ENCODE measurements at places on chromosomes 7 and 10.

GRCh38 chr10:108393089-108393488 lies 1228.6 kb upstream of the SORCS1 start:
- DNase-seq = no peak

GRCh38 chr7:1977876-1978441 lies 254.8 kb downstream of the MAD1L1 start:
- no peak for DNase-seq

GRCh38 chr10:121459622-121460453 lies 138.4 kb downstream of the FGFR2 start:
- DNase-seq = no peak

- peak; percentile 68 for DNase-seq
Observed at GRCh38 chr7:100563809-100564400, 9.8 kb downstream of the SAP25 start.

GRCh38 chr7:151249732-151250072 lies 1.2 kb upstream of the SMARCD3 start:
- no peak for DNase-seq

DNA sequence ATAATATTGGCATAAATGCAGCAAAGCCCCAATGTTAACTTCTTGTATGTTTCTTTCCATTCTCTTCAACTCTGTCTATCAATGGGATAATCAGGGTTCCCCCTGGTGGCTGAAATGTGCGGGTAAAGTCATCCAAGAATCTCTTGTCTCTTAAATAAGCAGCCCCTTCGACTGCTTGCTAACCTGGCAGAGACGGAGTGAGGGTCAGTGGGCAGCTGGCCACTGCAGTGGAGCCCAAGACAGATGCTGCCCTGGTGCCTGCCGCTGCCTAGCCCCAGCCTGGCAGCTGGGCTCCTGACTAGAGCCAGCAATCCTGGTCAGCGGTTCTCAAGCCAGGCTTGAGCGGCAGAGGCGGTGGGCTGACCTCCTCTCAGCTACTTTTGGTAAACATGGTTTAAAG lies 248.9 kb downstream of the COBL start:
- DNase-seq = no peak

- DNase-seq = no peak
Observed at GRCh38 chr10:34753014-34753757, 61.9 kb downstream of the PARD3 start.

DNA sequence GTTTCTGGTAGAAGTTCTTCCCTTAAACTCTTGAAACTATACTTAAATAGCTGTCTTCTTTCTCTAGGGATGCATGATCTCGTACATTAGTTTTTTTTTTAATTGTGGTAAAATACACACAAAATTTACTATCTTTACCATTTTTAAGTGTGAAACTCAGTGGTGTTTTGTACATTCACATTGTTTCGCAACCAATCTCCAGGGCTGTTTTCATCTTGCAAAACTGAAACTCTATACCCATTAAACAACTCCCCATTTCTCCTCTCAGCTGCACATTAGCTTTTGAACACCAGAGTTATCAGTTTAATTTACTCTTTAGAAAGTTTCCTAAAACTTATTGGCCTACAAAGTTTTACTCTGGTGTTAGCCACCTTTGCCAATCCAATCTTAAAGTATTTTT lies 45.5 kb upstream of the PRKAR2B start:
- no peak for DNase-seq

- no peak for DNase-seq
Observed at GRCh38 chr10:477620-478019, 211.8 kb downstream of the DIP2C start.

DNA sequence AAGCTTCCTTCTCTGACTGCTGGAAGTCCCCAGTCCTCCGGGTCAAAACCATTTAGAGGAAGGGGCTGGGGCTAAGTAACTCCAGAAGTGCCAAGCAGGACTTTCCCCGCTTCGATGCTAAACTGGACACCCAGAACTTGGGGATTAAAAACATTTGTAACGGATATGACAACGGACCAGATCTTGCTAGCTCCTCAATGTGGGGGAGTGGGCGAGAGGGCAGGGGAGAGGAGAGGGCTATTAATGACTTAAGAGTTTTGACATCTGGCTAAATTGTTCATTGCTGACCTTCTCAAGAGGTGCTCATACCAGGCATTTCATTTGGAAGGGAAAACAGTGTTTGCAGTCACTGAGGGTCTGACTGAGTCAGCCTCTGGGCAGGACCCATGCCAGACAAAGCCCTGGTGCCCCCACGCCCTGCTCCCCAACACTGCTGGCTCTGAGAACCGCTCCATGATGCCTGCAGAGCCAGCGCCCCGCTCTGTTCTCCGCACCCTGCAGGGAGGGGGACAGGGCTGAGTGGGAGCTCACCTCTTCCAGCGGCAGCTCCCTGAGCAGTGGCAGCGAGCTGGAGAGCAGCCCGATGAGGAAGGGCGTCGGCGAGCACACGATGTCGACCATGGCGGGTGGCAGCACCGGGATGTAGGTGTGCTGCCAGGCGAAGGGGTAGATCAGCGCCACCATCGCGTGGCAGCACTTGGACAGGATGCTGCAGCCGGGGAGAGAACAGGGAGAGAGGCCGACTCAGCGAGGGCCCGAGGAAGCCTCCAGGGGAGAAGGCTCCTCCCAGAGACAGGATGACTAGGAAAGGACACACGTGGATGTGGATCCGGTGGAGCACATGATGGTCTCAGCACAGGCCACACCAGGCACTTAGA lies 47.7 kb upstream of the MKRN1 start:
- DNase-seq = no peak

DNA sequence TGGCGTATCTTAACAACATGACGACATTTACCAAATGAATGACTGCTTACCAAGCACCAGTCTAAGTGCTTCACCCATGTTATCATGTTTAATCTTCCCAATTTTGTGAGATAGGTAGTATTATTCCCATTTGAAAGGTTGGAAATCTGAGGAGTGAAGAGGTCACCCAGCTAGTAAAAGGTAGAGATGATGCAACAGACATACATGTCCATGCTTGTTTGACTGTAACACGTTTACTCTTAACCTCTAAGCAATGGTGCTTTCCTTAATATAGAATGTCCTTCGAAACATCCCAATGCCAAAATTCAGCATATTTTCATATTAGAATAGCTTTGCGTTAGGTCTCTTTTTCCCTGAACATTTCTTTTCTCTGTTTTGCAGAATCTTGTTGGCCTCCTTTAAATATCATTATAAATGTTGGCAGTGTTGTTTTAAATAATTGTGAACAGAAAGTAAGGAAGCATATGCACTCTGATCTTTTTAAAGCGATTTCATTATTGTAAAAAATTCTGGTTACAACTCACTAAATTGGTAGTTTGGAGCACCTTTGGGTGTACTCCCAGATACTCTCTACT lies 722.8 kb downstream of the AUTS2 start:
- DNase-seq = no peak
